ENCODE measurements at places on chromosomes 5 and 9. TPM values are rescaled to one million over a fixed set of nuclear protein-coding genes. Genes with fewer than 3 reads are reported as not detected.

DNA sequence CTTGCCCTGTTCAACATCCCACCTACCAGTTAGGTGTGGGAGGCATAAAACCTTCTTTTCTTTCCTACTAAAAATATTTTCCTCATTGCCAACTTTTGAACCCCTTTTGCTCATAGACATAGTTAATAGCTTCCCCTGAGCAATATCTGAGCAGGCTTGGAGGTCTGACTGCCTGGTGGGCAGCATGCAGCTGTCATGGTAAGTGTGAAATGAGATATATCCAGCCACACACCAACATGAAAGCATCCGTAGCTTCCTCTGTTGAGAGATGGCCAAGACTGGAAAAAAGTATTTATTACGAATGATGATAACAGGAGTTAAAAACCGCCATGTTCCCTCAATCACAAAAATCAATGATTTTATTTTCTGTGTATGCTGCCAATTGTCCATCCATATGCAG lies 190.1 kb downstream of the TMEM38B start:
- no peak for DNase-seq

DNA sequence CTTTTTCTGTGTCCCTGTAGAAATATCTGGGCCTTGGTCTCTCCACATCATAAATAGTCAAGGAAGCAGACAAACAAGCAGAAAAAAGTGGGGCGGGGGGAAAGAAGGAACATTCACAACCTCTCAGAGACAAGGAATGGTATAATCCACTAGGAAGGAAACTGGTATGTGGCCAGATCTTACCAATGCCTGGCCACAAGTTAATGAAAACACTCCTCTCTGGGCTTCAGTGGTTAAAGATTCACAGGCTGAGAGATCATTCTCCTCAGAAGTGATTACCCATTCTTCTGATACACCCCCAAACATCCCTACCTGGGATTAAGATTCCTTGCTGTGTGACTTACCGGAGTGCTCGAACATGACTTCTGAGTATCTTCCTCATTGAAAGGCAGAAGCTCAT lies 290.6 kb downstream of the MARCHF11 start:
- no peak for DNase-seq

- no peak for DNase-seq
Observed at GRCh38 chr5:120088412-120088811, 375.7 kb upstream of the PRR16 start.

DNA sequence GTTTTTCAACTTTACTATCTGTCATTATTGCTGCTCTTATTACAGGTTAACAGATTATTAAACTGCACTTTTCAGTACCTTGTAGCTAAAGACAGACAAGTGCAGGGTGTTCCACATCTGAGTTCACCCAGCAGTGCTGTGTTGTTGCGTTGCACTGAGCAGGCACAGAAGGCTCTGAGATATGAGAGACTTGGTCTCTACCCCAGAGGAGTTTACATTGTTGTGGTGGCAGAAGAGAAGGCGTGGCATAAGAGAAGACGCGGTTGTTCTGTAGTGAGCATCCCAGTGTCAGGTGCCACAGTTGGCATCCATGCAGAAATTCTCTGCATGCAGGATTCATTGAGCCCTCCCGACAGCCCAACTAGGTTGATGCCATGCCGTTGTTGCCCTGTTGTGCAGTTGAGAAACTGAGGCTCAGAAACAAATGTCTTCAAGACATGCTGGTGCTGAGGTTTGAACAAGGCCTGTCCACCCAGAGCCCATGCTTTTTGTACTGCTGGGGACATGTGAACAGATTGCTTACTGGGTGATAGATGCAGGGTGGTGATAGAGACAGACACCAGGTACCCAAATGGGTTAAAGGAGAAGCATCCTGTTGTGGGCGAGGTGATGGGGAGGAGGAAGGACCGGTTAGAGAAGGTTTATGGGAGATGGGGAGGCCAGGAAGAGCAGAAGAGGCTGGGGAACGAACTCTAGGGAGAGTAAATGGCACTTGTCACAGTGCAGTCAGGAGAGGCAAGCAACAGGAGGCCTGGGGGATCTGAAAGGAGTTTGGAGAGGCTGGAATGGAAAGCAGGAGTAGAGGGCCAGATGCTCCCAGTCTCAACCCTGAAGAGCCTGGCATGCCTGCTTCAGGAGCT lies 8.2 kb downstream of the ABL1 start:
- no peak for DNase-seq

Gene TAF9
- 61.5 TPM for polyA plus RNA-seq

Gene ADGRV1
- 0.07 TPM for polyA plus RNA-seq
